ENCODE measurements at places on chromosomes 5 and 9. TPM values are rescaled to one million over a fixed set of nuclear protein-coding genes. Genes with fewer than 3 reads are reported as not detected.

TMEM232 gene
- polyA plus RNA-seq = 6.3 TPM

GRCh38 chr9:134206311-134207300 is 42.2 kb upstream of the RNU6ATAC start:
- DNase-seq = no peak

DNA sequence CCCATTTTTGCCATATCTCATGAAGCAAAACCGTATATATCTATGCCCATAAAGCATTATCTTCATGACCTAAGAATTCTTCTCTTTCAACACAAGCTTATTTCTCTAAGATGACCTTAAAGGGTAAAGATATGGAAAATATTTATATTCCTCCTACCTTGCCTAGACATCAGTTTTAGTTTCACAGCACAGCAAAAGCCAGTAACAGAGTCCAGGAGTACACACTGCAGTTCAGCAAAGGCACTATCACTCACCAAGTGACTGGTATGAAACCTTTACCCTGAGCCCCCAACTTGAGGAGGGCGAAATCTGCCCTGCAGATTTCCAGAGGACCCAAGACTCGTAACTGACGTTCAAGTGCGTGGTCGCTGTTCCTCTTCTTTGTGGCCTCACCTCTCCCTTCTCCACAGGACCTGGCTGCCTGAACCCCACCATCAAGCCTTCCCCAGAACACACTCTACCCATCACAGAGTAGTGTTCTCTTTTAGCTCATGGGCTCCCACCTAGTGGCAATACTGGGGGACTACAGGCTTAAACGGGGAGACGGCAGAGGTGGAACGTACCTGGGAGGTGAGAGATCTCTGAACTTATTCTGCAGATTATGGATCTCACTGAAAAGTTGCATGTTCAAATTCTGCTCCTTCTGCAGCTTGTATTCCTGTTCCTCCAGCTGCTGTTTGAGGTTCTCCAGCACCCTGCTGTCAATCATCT is 141.0 kb downstream of the CDK5RAP2 start:
- no peak for DNase-seq

GRCh38 chr9:112316258-112316943 is 17.0 kb downstream of the PTBP3 start:
- DNase-seq = no peak

DNA sequence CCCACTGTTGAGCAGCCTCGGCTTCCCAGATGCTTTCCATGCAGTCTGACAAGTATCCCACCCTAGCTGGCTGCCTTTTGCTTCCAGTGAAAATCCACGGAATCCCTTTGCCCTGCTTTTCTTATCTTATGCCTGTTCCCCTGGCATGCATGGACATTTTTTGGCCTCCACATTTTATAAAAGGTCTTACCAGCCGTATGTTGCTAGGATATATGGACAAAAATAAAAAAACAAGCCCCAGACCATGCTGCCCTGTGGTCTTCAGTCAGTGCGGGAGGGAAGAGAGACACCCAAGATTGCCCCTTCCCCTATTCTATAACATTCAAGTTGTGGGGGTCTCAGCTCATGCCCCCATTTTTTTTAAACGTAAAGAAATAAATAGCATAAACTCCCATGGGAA is 129.6 kb downstream of the COL23A1 start:
- DNase-seq = no peak

- DNase-seq = no peak
Observed at GRCh38 chr9:90523958-90524357, 118.7 kb downstream of the DIRAS2 start.
